ENCODE measurements at places on chromosomes 2 and 18.
A peak's percentile ranks its signal among the peaks of the same experiment; 100 is the strongest.

DNA sequence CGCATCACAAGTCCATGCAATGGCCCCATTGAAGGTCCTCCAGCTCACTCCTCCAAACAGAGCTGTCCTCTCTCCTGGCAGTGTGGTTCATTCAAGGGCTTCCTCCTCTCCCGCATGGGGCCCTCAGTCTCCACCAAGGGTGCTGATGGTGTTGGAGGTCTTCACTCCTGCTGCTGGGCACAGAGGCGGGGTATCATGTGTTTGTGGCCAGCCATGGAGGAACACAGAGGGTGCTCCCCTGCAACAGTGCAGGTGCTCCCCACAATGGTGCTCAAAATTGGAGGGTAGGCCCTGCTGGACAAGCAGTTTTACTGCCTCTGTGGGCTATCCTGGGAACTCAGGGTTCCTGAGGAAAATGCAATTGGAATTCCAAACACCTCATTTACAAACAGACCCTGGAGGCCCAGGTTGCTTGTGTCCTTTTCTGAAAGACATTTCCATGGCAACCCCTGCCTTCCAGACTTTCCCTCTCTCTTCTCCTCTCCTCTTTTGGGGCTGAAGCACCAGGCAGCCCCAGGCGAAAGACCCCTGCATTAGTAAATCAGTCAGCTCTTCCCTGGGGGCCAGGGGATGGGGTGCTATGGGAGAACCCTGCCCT, 256.0 kb downstream of the HAUS1 start:
- no peak for DNase-seq

GRCh38 chr18:23350188-23350587, 102.9 kb upstream of the RIOK3 start:
- no peak for DNase-seq

GRCh38 chr2:230160112-230160660, 59.6 kb downstream of the SP110 start:
- peak; percentile 41 for DNase-seq

- DNase-seq = no peak
Measured at GRCh38 chr2:180747728-180748127, 232.7 kb upstream of the UBE2E3 start.

DNA sequence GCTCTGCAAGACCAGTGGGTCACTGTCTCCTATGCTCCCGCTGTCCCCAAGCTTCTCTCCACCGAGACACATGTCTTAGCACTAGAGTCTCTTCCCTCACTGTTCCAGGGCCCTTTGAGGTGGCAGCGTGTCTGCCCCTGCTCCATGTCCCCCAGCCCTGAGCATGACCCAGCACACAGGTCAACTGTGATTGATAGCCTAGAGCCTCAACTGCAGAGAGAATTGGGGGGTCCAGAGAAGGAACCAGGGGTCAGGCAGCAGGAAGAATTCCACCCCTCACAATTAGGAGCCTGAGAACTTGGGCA, 54.6 kb upstream of the ODC1 start:
- no peak for DNase-seq

GRCh38 chr18:398935-399630, 101.4 kb downstream of the COLEC12 start:
- DNase-seq = no peak

DNA sequence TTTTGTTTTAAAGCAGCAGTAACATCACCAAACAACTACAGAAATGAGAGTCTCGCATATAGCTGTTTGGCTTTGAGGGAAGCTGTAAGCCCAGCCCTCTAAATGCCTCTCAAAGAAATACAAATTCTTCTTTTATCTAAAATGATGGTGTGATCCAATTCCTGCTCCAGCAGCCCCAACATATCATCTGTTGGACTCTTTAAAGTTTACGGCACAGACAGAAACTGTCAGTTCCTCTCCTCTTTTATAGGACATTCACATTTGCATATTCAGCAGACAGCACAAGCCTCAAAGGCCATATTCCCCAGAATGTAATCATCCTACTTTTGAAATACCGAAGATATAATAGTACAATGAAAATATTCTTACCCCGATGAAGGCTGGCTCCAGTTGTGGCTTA, 216.9 kb upstream of the REV1 start:
- DNase-seq = no peak

DNA sequence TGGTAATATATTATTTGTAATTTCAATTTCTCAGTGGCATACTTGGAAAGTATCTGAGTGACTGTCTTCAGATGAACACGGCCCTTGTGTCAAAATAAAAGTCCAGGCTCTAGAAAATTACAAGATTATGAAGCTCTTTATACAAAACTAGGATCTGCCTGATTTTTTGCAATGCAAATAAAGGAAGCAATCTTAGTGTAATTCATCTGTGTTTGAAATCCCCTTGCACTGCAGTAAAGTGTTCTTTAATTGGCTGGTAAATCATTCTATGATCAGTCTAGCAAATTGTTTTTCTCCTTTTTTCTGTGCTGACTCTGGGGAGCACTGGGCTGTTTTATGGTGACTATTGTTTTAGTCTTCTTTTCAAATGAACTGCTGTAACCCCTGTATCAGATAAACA, 1039.0 kb downstream of the SOCS6 start:
- no peak for DNase-seq

- DNase-seq = no peak
Measured at GRCh38 chr2:56292951-56293350, 109.2 kb downstream of the CCDC85A start.

DNA sequence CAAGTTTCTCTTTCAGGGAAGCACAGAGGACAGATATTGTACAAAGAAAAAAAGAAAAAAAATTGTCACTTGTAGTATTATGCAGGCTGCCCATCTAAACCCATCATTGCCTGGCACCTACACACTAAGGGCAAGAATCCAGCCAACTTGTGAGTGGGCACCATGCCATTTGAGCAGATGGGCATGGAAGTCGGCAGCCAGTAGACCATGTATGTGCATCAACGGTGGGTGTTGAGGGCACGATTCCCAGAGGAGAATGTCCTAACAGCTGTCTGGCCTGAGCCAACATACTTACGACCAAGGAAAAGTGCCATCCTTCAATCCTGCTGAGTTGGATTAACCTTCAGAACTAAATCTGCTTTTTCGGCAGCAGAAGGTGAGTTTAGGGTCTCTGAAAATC, 63.9 kb downstream of the ARHGAP15 start:
- no peak for DNase-seq

DNA sequence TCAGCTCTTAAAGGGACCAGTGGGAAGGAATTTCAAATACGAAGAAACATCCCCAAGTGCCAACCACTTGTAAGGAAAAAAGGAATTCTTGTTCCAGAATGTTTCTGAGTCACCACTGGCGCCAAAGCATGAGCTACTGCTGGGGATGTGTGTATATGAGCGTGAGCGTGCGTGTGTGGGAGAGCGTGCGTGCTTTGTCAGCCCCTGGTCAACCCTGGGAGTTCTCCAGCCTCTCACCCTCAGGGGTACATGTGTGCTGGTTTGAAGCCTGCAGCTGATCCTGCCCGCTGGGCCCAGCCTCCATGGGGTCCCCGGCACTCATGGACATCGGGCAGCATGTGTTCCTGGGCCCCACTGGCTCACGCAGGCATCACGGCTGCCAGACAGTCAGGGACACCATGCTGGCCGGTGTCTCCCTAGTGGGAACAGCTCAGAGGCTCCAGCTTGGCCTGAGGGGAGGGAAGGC, 17.1 kb downstream of the HS6ST1 start:
- no peak for DNase-seq

DNA sequence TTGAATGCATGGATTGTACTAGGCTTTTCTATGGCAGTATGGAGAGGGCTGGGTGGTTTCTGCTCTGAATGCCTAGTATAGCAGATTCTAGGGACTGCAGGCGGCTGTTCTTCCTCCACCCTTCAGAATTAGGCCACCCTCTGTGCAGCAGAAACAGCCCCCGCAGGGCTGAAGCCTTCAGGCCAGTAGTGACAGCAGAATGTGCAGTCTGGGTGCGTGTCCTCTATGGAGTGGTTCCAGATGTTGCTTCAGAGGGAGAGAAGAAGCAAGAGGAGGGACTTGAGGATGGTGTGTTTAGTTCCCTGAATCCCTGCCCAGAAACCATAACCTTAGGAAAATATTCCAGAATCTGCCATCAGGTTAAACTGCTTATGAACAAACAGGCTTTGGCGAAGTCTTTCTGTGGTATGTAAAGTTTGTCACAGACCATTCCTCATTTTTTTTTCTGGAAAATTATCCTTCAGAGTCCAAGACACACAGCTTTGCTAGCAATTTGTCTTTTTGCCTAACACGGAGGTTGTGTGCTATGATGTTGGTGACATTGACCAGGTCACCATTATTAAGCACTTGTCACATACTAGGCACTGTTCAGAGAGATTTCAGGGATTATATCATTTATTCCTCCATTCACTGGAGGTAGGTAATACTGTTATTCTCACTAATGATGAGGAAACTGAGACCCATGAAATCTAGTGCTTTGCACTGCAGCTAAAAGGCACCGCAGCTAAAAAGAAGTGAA, 21.1 kb downstream of the CASP10 start:
- DNase-seq = no peak

GRCh38 chr2:239758279-239758877, 266.8 kb downstream of the NDUFA10 start:
- DNase-seq = no peak

DNA sequence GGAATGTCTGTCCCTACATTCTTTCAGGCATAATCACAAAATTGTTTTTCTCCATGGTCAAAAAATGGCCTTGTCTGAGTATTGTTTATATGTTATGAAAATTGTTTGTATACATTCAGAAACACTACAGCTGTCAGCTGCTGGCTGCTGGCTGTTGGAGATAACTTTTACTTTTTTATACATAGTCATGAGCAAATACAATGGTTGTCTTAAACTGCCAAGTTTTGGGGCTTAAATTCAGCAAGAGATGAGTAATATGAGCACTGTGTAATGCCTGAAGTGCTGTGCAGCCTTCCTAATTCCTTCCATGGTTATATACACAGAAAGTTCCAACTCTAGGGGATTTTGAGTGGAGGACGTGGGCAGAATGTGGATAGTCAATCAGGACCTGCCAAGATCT, 168.9 kb upstream of the RMP24 start:
- DNase-seq = no peak

DNA sequence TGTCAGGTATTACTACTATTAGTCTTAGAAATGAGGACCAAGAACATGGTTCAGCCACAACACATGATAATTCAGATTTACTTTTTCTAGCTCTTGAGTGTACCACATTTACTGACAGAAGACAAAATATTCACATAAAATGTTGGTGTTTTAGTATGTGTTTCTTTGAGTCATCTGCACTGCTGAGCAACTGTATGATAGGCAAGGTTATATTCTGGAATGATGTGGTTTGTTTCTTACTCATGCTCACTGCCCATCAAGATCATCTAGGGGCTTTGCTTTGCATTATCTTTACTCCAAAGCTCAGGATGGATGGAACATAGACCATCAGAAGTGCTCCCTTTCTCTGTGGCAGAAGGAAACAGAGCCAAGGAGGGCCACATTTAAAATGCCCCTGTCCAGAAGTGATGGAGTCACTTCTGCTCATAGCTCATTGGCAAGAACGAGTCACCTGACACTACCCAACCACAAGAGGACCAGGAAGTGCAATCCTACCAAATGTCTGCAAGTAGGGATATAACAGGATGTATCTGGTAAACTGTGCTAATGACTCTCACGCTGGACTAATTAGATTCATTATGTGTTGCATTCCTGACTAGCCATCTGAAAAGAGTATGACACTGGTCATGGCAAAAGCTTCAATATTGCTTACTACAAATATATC, 81.5 kb downstream of the DIS3L2 start:
- no peak for DNase-seq

- no peak for DNase-seq
Measured at GRCh38 chr2:141186413-141187074, 944.3 kb downstream of the LRP1B start.

DNA sequence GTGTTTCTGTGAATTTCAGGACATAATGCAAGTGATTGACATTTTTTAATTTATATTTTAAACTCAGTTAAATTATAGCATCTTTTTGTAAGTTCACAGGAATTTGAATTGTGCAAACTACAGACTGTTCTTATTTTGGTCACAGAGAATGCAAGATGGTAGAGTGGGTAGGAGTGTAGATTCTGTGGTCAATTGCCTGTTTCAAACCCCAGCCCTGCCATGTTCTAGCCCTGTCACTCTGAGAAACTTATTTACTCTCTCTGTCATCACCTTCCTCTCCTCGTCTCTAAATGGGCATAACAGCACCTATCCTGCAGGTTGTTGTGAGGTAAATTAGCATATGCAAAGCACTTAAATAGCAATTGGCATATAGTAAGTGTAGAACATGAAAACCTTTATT, 879.8 kb downstream of the CPS1 start:
- no peak for DNase-seq

- DNase-seq = no peak
Measured at GRCh38 chr2:239544143-239544917, 143.5 kb upstream of the HDAC4 start.

DNA sequence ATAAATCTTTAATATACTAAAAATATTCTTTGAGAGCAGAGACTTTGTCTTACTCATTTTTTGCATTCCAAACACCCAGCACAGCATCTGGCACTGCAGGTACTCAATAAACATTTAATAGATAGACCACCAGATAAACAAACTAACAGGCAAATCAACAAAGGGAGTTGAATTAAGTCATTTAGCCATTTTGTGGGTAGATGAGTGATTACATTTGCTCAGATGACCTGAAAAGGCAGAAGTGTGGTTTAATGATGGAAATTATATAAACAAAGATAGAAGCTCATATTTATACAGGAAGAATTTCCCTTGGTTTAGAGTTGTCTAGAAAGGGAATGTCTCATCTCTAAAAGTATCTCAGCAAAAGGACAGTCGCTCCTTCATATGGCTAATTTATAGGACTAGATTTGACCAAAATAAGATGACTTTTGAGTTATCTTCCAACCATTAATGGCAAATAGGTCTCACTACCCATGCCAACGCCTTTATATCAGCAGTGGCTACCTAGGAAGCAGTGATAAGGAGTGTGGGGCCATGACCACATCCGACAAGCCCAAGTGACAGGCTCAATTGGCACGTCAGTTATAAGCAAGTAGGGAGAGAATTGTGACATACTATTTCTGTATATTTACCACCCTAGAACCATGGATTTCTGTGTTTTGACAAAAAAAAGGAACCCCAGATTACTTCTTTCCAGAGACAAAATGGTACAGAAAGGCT, 173.5 kb downstream of the ATAD2B start:
- DNase-seq = no peak

DNA sequence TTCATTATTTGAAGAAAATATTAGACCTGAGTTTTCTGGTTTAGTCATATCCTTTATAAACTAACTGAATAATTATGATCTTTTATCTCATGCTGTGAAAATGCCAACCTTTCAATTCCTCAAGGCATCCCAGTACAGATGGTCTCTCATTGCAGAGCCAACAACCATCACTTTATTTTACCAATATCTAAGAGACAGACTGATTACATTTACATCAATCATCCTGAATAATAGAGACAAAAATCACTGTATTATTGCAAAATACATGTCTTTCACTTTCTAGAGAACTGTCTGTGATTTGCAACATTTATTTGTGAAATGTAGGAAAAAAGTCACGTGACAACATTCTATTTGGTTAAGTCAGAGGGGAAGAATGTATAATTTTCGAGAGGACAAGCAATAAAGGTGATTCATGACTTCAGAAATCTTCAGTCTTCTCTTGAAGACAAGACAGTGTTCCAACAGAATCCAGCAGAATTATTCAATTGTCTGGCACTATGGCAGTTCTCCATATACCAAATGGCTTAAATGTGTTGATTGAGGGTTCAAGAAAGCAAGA, 503.6 kb upstream of the SYT4 start:
- no peak for DNase-seq

GRCh38 chr2:73175663-73176204, 26.6 kb upstream of the NOTO start:
- DNase-seq = no peak

Data from thymus (tissue), 14 donors.